ENCODE measurements at places on chromosomes 12 and 14. TPM values are rescaled to one million over a fixed set of nuclear protein-coding genes. Genes with fewer than 3 reads are reported as not detected.

The GALNT8 gene
- not detected for total RNA-seq

The LALBA gene
- not detected for total RNA-seq

The MYF6 gene
- total RNA-seq: not detected

The INHBC gene
- not detected for total RNA-seq

The KRT4 gene
- total RNA-seq: not detected

The PRH2 gene
- not detected for total RNA-seq

The NPFF gene
- not detected for total RNA-seq

The ARPC3 gene
- 711 TPM for total RNA-seq

The CNOT2 gene
- total RNA-seq: 79.1 TPM

The GALNT6 gene
- total RNA-seq: 3.4 TPM

The P2RX7 gene
- not detected for total RNA-seq

The GZMB gene
- not detected for total RNA-seq

The RFX4 gene
- total RNA-seq: not detected

The CSRP2 gene
- 12.0 TPM for total RNA-seq

The KRT72 gene
- not detected for total RNA-seq

The RNASE3 gene
- not detected for total RNA-seq

The TAS2R9 gene
- total RNA-seq: not detected

The SMIM41 gene
- not detected for total RNA-seq

The TAS2R42 gene
- not detected for total RNA-seq

All from cardiac atrium fibroblast (primary cell).